Aorta (tissue), 5 donors: ENCODE measurements at places on chromosomes 3 and 15. TPM values are rescaled to one million over a fixed set of nuclear protein-coding genes. Genes with fewer than 3 reads are reported as not detected.

DNA sequence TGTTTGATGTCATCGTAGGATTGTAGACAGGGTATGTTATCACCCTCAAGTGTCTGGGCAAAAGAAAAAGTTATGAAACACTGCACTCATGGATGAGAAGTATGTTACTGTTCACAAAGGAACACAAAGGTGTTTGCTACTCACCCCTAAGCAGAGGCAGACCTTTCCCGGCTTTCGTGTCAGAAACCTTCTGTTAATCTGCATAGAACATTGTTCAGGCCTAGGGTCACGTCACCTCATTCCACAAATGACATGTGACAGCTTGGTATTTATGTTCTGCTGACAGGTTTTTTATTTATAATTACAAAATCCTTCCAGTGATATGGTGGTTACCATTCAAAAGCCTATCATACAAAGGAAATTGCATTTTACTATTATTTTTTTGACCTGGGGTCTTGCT is 16.5 kb downstream of the THUMPD3 start:
- no peak for DNase-seq

GRCh38 chr3:132284781-132285619 is 32.2 kb upstream of the ACP3 start:
- DNase-seq = peak; percentile 54

GRCh38 chr3:107008213-107008612 is 369.0 kb upstream of the CCDC54 start:
- DNase-seq = no peak

- DNase-seq = no peak
These were observed 8.2 kb upstream of the RYK start for GRCh38 chr3:134258761-134259347.

Gene GLDN
- total RNA-seq = 49.2 TPM

DNA sequence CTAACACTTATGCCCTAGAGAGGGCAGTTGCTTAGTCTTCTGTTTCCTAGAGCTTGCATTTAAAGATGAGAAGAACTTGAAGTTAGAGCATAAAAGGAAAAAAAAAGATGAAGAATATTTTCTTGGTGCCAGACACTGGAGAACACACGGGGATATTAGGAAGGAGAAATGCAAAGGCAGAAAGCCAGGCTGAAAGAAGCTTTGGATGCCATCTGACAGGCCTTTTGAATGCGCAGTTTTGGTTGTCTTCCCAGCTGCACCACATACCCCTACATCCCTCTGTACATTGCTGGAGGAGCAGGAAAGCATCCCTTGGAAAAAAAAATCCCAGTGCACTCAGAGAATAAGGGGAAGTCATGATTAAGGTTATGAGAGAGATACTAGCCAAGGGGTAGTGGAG is 378.9 kb downstream of the GAP43 start:
- DNase-seq = no peak

DNA sequence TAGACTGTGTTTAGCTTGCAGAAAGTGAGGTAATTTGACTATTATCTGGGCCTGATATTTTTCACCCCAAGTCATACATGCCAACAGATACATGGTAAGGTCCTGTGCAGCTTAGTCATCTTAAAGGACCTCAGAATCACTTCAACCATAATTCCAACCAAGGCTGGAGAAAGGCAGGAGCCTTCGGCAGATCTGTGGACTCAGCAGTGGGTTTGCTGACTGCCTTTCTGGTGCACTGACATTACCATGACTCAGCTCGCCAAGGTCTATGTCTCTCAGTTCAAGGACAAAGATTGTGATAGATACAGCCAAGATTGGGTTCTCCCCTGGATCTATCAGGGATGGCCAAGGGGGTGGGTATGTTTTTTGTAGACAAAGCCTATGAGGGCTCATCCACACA is 32.7 kb downstream of the LYZL4 start:
- no peak for DNase-seq
